ENCODE measurements at places on chromosomes 7 and 10.
A peak's percentile ranks its signal among the peaks of the same experiment; 100 is the strongest.

DNA sequence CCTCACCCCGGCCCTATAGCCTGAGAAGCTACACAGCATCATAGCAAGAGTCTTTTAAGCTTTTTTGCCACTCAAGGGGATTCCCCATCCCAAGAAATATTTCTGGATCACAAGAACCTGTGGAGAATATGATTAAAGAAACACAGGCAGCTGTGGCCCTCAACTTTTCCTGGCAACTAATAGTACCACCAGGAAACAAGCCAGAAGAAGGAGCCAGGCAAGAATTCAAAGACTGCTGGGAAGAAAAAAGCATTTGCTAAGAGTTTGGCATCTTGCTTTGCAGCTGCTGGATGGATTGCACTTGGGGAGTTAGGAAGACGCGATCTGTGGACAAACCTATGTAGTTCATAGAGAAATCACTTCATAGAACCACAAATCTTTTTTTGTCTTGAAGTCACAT is 437.8 kb downstream of the PLXDC2 start:
- no peak overlapping the region for H3K27ac ChIP-seq
- H3K4me1 ChIP-seq = no peaks in the 10 kb centered on the region
- no peak overlapping the region for H3K4me3 ChIP-seq

DNA sequence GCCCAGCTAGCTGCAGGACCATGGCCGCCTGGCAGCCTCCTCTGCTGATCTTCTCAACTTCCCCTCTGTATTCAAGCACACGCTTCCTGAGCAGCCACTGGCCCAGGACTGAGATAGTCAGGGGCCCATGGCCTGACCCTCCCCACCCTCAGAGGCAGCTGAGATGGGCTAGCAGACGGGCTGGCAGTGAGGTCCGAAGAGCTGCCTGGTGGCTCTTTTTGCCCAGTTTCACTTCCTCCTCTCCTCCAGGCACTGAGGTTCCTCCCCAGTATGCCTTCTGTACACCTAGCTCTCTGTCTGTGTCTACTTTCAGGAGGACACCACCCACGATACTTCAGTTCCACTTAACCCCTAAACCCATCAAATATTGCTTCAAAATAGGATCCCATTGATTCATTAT is 395.6 kb downstream of the TNS3 start:
- no peak for DNase-seq
- no peaks in the 10 kb centered on the region for H3K36me3 ChIP-seq
- no peak overlapping the region for H3K4me3 ChIP-seq
- no peaks in the 10 kb centered on the region for H3K27me3 ChIP-seq
- peaks cover 28% of the 10 kb centered on the region for H3K4me1 ChIP-seq

DNA sequence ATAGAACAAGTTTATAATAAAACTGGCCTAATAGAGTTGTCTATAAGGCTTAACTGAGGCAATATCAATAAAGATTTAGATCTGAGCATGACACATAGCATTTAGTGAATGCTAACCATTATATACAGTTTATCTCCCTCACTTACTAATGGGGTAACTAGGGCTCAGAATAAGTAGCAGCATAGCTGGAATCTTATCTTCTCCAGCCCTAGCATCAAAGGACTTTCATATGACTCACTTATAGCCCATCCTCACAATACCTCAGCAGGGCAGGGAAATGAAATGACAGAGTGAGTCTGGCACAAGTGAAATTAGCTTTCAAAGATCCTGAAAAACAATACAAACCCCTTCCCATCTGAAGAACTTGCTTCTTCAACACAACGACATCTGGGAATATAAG is 362.9 kb downstream of the KIF20B start:
- no peaks in the 10 kb centered on the region for H3K27me3 ChIP-seq
- H3K27ac ChIP-seq = no peak overlapping the region
- no peaks in the 10 kb centered on the region for H3K4me1 ChIP-seq
- H3K4me3 ChIP-seq = no peak overlapping the region

- H3K4me3 ChIP-seq = no peak overlapping the region
- H3K27ac ChIP-seq = no peak overlapping the region
- H3K36me3 ChIP-seq = no peaks in the 10 kb centered on the region
- no peaks in the 10 kb centered on the region for H3K4me1 ChIP-seq
Measured at GRCh38 chr7:90552521-90552920, 43.6 kb upstream of the CDK14 start.

DNA sequence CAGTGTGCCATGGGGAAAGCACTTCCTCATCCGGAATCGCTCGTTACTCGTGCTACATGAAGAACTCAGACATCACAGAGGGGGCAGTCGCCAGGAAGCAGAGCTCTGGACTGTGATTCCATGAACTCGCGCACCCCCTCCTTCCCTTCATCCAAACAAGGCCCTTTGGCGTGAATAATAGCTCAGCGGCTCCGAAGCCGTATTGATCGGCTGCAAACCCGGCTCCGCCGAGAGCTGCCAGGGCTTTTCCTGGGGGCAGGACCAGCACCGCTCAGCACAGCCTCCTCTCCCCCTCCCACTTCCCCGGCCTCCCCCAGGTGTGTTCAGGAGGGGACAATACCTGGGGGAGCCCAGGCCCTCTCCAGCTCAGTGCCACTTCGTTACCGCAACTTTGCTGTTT is 129.0 kb upstream of the TCF7L2 start:
- H3K27me3 ChIP-seq = no peaks in the 10 kb centered on the region
- no peaks in the 10 kb centered on the region for H3K36me3 ChIP-seq
- H3K4me1 ChIP-seq = peaks cover 3% of the 10 kb centered on the region
- H3K27ac ChIP-seq = no peak overlapping the region
- H3K4me3 ChIP-seq = no peak overlapping the region

- peaks cover 15% of the 10 kb centered on the region for H3K4me1 ChIP-seq
- no peaks in the 10 kb centered on the region for H3K36me3 ChIP-seq
Measured at GRCh38 chr7:157690833-157691585, 354.2 kb downstream of the DNAJB6 start.

DNA sequence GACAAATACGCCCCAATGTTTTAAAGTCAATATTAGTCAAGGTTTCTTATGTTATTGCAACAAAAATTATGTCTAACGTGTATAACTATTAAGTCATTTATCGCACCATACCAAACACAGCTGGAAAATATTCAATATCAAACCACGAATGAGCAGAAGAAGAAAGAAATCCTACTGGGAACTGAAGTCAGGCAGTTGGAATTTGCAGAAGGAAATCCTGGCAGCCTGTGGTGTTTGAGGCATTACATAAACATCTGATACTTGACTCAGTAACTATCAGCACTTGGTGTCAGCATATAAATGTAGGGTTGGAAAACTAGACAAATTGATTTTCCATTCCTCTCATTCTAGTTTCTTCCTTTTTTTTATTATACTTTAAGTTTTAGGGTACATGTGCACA is 83.4 kb upstream of the NUPR2 start:
- H3K27ac ChIP-seq = no peak overlapping the region
- DNase-seq = no peak
- no peaks in the 10 kb centered on the region for H3K36me3 ChIP-seq

DNA sequence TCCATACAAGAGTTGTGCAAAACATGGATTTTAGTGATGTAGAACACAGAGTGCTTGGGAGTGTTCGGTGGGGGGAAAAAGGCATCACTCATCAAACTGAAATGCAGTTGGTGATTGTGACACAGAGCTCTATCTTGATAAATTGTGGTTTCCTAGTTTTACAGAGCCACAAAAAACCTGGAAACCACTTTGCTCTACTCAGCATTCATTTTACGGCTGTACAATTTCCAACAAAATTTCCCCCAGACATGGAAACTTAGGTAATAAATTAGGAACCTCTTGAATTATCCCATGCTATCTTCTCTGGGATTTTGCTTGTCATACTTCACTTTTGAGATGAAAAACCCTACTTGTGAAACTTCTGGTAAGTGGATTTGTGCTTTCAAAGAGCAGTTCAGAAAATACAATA is 614.9 kb upstream of the FZD8 start:
- no peak for DNase-seq
- no peaks in the 10 kb centered on the region for H3K27me3 ChIP-seq
- H3K4me1 ChIP-seq = no peaks in the 10 kb centered on the region
- no peak overlapping the region for H3K27ac ChIP-seq
- no peaks in the 10 kb centered on the region for H3K36me3 ChIP-seq

DNA sequence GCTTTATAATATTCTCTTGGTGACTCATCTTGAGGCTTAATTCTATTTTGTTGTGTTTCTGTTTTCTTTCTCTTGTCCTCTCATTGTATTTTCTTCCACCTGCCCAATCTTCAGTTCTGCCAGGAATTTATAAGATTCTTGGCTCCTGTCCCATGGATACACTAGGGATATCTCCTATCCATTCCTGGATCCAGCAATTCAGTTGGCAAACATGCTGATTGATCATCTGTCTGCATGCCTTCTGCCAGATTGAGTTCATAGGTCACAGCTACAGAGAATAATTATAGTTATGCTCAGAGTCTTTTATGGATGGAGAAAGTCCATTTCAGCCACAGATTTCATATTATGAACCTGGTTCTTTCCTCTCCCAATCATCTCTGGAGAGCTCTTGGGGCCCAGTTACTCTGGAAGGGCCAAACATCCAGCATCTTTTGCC is 140.4 kb upstream of the MAGI2 start:
- no peak for DNase-seq
- no peak overlapping the region for H3K27ac ChIP-seq

GRCh38 chr7:2140216-2141020 is 92.3 kb downstream of the MAD1L1 start:
- peaks cover 21% of the 10 kb centered on the region for H3K36me3 ChIP-seq
- no peaks in the 10 kb centered on the region for H3K27me3 ChIP-seq
- H3K4me3 ChIP-seq = no peak overlapping the region
- no peak for DNase-seq

- no peaks in the 10 kb centered on the region for H3K36me3 ChIP-seq
- no peak overlapping the region for H3K27ac ChIP-seq
- no peak overlapping the region for H3K4me3 ChIP-seq
- H3K27me3 ChIP-seq = no peaks in the 10 kb centered on the region
Measured at GRCh38 chr7:81751619-81752317, 18.1 kb downstream of the HGF start.

- H3K27ac ChIP-seq = no peak overlapping the region
- no peak for DNase-seq
- no peaks in the 10 kb centered on the region for H3K4me1 ChIP-seq
- no peaks in the 10 kb centered on the region for H3K36me3 ChIP-seq
- no peak overlapping the region for H3K4me3 ChIP-seq
Measured at GRCh38 chr10:4527281-4527970, 298.6 kb upstream of the AKR1E2 start.

GRCh38 chr7:44366986-44367385 is 41.6 kb upstream of the CAMK2B start:
- H3K27ac ChIP-seq = no peak overlapping the region
- DNase-seq = no peak
- no peaks in the 10 kb centered on the region for H3K36me3 ChIP-seq
- H3K4me3 ChIP-seq = no peak overlapping the region
- peaks cover 14% of the 10 kb centered on the region for H3K27me3 ChIP-seq

DNA sequence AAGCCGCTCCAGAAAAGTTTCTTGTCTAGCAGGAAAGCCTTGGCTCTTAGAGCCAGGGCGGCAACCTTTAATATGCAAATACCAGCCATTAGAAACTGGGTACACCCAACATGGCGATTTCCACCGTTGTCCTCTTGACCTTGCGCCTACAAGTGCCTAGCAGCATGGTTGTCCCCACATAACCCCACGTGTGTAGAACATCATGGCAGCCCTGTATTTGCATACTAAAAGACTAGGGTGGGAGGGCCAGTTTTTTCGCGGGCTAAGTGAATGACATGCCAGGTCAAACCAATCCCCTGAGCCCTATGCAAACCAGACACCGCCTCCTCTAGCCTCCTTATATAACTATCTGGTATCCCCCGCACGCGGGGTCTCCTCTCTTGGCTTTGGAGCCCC is 58.4 kb upstream of the FZD8 start:
- no peaks in the 10 kb centered on the region for H3K36me3 ChIP-seq
- H3K4me1 ChIP-seq = no peaks in the 10 kb centered on the region
- DNase-seq = no peak
- H3K27me3 ChIP-seq = no peaks in the 10 kb centered on the region
- no peak overlapping the region for H3K27ac ChIP-seq

- H3K27ac ChIP-seq = no peak overlapping the region
- no peaks in the 10 kb centered on the region for H3K27me3 ChIP-seq
- peaks cover 52% of the 10 kb centered on the region for H3K4me1 ChIP-seq
- no peak for DNase-seq
Measured at GRCh38 chr7:44762300-44762699, 13.7 kb downstream of the ZMIZ2 start.

- H3K36me3 ChIP-seq = no peaks in the 10 kb centered on the region
- no peak overlapping the region for H3K4me3 ChIP-seq
- no peak overlapping the region for H3K27ac ChIP-seq
- H3K27me3 ChIP-seq = peaks cover 68% of the 10 kb centered on the region
- H3K4me1 ChIP-seq = peaks cover 2% of the 10 kb centered on the region
- peak; percentile 81 for DNase-seq
Measured at GRCh38 chr7:131507592-131508331, 48.7 kb downstream of the PODXL start.

DNA sequence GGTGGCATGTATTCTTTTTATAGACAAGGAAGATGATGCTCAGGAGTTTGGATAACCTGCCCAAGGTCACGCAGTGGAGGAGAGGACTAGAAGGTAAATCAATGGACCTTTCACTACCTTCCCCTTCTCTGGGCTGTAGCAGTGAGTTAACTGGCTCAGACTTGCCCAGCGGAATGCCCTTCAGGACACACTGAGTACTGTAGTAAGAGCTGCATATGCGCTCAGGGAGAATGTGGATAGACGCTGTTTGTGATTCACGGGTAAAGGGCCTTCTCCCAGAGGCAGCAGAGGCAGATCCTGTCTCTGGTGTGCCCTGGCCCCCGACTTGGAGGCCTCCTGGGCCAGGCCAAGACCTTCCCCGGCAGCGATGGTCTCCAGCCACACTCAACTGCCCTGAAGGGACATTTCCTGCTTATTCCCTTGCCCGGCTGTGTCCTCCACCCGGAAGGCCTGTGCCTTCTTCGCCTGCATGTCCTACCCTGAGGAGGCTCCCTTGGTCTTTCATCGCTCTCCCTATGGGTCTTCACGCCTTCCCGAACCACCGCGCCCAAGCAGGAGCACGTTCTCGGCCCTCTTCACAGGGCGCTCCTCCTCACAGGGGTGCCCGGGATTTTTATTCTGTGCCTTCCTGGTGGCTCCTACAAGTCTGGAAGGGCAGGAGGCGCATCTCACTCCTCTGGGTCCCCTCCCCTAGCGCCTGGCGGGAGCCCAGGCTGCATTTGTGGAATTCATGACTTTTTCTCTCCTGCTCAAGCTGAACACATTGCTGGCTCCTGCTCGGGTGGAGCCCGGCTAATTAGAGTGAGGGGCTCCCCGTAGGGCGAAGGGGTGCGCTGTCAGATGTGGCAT is 1.8 kb upstream of the IKZF1 start:
- H3K4me3 ChIP-seq = no peak overlapping the region
- peaks cover 19% of the 10 kb centered on the region for H3K4me1 ChIP-seq
- H3K27ac ChIP-seq = no peak overlapping the region
- H3K27me3 ChIP-seq = no peaks in the 10 kb centered on the region
- DNase-seq = no peak

GRCh38 chr10:123560301-123561140 is 105.6 kb upstream of the GPR26 start:
- no peak for DNase-seq
- H3K4me3 ChIP-seq = no peak overlapping the region
- H3K4me1 ChIP-seq = no peaks in the 10 kb centered on the region

- H3K4me1 ChIP-seq = peaks cover 5% of the 10 kb centered on the region
- H3K4me3 ChIP-seq = no peak overlapping the region
- H3K27me3 ChIP-seq = peaks cover 27% of the 10 kb centered on the region
- DNase-seq = no peak
- no peak overlapping the region for H3K27ac ChIP-seq
Measured at GRCh38 chr10:97076781-97077180, 109.0 kb downstream of the SLIT1 start.

- peaks cover 10% of the 10 kb centered on the region for H3K4me1 ChIP-seq
- H3K36me3 ChIP-seq = peaks cover 10% of the 10 kb centered on the region
- no peak for DNase-seq
- H3K27me3 ChIP-seq = no peaks in the 10 kb centered on the region
Measured at GRCh38 chr10:121926671-121927317, 1.0 kb downstream of the ATE1 start.

- no peak for DNase-seq
- no peaks in the 10 kb centered on the region for H3K27me3 ChIP-seq
- peak overlapping the region; percentile 56 for H3K27ac ChIP-seq
- H3K4me3 ChIP-seq = peak overlapping the region; percentile 59
- no peaks in the 10 kb centered on the region for H3K36me3 ChIP-seq
Measured at GRCh38 chr10:79446758-79447084, 1.3 kb upstream of the ZCCHC24 start.

All from K562 (cell line).